ENCODE measurements at places on chromosomes 16 and 17.

- DNase-seq: no peak
Measured at GRCh38 chr16:53266156-53266555, 168.1 kb upstream of the RBL2 start.

- DNase-seq: no peak
Measured at GRCh38 chr16:70294385-70295025, 4.5 kb upstream of the DDX19B start.

DNA sequence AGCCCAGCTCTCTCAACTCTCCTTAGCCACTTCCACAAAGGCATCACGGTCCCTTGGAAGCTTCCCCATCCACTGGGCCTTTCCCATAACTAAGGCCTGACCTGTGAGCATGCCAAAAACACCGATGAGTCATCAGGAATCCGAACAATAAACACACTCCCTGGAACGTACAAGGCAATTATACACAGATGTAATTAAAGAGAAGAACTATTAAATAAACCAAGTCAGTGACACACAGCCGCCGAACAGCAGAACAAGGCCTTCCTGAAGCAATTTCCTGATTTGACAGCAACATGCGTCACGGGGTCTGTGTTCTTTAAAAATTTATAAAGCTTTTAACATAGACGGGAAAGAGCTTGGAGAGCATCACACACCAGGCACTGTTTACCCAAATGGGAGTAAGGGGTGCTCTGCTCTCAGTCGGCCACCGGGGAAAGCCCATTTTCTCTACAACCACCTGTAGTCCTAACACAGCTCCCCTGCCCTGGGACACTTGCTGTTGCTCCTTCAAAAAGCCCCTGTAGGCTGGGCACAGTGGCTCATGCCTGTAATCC is 29.4 kb downstream of the COG7 start:
- peak; percentile 95 for DNase-seq

GRCh38 chr17:38415250-38416194 is 12.7 kb upstream of the ARHGAP23 start:
- peak; percentile 20 for DNase-seq

DNA sequence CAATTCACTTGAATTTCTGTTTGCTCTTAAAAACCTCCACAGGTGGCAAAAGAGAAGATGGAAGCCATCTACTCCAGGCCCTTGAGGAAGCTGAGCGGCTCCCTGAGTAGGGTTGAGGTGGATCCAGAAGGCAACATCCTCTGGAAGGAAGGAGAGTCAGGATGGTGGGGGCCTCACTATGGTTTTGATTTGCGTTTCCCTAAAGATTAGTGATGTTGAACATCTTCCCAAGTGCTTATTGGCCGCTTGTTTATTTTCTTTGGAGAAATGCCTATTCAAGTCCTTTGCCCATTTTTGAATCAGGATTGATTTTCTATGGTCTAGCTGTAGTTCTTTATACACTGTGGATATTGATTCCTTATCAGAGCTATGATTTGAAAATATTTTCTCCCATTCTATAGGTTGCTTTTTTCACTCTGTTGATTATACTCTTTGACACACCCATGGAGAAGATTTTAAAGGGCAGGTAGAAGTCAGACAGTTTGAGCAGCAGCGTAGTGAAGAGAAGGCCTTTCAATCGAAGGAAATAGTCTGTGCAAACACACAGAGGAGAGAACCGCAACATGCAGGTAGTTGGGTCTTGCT is 58.6 kb downstream of the WSB1 start:
- DNase-seq: peak; percentile 42

DNA sequence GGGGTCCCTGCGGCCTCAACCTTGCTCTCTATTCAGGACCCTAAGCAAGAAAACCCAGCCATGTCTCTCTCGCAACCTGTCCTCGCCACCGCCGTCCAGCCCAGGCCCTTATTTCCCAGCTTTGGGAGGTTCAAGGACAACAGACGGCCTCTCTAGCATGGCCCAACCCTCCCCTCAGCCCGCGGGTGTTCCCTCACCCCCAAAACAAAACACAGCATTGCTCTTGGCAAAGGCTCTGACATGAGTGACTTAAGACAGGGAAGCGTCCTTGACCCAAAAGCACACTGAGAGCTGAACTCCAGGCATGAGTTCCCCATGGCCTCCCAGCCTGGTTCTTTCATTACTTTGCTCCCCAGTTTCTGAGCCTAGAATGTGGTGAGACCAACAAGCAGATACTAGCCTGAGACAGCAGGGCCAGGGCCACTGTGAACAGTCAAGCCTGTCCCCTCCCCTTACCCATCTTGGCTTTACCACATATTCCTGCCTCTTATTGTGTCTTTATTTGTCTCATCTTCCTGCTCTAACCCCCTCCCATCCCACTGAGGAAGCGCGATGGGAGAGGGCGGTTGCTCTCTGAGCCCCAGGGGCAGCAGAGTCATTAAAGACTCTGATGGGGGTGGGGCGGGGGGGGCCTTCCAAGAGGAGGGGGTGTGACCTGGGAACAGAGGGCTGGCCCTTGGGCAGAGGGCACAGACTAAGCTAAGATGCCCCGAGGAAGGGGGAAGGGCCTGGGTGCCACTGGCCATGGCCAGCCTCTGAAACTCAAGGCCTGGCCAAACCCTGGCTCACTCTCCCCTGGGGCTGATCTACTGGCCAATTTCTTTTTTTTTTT is 11.8 kb downstream of the SREBF1 start:
- DNase-seq: no peak

DNA sequence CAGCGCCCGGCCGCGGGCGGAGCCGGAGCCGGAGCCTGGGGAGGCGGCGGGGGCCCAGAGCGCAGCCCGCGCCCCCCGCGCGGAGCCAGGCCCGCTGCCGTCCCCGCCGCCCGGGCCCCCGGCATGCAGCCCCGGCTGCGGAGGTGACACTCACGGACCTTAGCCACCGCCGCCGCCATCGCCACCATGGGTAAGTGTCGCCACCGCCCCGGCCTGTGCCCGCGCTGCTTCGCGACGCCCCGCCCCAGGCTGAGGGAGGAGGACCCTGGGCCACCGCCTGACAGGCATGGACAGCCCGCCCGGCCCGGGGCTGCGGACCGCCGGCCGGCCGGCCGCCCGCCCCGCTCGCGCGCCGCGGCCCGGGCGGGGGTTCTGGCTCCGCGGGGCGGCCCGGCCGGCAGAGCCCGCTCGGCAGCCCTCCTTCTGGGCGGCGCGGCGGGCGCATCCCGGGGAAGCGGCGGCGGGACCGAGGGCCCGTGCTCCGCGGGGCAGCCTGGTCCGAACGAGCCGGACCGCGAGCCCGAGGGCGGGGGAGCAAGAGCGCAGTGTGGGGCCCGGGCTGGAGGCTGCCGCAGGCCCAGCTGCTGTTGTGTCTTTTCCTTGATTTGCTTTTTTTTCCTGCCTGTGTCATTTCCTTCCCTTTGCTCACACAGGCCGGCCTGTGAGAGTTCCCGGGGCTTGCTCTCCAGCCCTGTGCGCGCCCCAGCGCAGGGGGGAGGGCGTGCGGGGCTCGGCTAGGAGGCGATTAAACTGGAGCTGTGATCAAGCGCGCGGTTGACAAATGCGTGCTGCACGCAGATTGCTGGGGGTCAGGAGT is 565 bp downstream of the MAP3K3 start:
- peak; percentile 51 for DNase-seq

- peak; percentile 12 for DNase-seq
Measured at GRCh38 chr16:31409433-31409832, 16.3 kb downstream of the ITGAD start.

- DNase-seq: no peak
Measured at GRCh38 chr17:28468781-28469180, 4.7 kb upstream of the SLC13A2 start.

DNA sequence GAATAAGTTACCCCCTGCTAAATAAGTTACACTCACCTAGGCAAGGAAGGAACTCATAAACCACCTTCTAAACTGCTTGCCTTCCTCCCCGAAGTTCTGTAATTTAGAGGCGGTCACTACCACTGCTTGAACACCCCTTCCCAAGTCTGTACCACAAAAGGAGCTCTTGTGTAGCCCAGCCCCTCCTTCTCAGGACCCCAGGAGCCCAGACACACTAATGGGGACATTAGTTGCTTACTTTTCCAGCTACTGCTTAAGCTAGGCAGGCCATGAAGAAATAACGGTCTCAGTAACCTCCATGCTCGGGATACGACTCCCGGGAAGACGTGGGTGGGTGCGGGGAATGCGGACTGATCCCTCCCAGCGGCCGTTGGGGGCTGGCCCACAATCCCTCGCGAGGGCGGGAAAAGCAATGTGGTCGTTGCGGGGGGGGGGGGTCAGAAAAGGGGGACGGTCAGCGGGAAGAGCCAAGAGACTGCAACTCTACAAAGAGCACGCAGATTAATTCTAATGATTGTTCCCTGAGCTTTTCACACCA is at the start of gene TEX14:
TSS of gene TEX14 (minus strand) at position 345 of the 538 bp plus-strand sequence. CDS start 40,044 bp downstream, outside the sequence.
- DNase-seq: no peak

DNA sequence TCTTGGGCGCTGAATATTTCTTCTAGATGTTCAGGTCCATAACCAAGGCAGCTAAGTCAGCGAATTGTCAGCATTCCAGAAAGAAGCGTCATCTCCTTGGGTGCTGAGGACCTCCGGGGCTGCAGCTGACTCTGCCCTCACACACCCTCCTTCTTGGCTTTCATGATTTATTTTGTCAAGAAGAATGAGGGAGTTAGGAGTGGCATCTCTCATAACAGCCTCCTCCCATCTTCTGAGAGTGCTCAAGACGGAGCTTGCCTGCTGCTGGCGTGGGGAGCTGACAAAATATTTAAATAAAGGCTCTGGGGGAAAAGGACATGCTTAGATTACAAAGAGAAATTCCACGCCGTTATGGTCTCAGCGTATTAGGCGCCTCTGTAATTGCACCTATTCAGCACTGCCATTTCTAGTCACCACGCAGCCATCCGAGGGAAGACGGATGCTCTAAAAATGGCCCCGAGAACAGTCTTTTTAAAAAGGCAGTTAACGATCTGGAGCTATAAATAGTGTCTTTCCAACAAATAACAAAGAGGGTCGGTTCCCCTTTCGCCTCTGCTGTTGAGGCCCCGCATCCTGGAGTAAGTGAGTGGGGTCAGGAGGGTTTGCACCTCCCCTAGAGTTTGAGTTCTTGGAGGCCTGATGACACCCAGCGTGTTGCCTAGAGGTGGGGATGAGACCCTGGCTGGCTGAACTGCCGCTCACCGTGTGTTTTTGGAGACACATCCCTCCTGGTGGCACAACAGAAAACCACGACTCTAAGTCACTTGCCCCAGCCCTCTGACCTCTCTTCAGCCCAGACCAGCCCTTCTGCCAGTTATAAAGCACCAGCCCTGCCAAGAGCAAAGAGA is 187.0 kb downstream of the CCDC182 start:
- DNase-seq: peak; percentile 82

GRCh38 chr17:64261417-64262145 is 1.5 kb downstream of the TEX2 start:
- DNase-seq: no peak

- no peak for DNase-seq
Measured at GRCh38 chr17:39777534-39778365, 40.0 kb downstream of the GRB7 start.

- no peak for DNase-seq
Measured at GRCh38 chr17:61568219-61569072, 22.6 kb downstream of the NACA2 start.

GRCh38 chr17:32553168-32553567 is 66.4 kb downstream of the CDK5R1 start:
- no peak for DNase-seq

GRCh38 chr16:11674001-11674817 is 6.0 kb downstream of the SNN start:
- no peak for DNase-seq

GRCh38 chr16:88505405-88506082 is 52.5 kb downstream of the ZFPM1 start:
- DNase-seq: no peak

GRCh38 chr17:48929812-48930165 is 14.9 kb downstream of the SNF8 start:
- DNase-seq: no peak

- no peak for DNase-seq
Measured at GRCh38 chr16:4572715-4573114, 16.6 kb downstream of the C16orf96 start.

DNA sequence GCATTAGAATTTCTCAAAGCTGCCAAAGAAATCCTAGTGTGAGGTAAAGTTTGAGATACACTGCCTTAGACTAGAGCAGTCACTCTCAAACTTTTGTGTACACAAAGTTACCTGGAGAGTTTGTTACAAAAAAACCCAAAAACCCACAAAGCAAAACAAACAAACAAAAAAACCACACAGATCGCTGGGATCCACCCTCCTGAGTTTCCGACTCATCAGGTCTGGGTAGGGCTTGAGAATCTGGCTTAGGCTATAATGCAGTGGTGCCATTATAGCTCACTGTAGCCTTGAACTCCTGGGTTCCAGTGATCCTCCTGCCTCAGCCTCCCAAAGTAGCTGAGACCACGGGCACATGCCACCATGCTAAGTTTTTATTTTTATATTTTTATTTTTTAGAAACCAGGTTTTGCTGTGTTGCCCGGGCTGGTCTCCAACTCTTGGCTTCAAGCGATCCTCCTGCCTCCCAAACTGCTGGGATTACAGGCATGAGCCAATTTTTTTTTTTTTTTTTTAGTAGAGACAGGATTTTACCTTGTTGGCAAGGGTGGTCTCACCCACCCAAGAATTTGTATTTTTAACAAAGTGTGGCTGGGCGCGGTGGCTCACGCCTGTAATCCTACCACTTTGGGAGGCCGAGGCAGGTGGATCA is 22.3 kb upstream of the SMG1 start:
- DNase-seq: no peak

DNA sequence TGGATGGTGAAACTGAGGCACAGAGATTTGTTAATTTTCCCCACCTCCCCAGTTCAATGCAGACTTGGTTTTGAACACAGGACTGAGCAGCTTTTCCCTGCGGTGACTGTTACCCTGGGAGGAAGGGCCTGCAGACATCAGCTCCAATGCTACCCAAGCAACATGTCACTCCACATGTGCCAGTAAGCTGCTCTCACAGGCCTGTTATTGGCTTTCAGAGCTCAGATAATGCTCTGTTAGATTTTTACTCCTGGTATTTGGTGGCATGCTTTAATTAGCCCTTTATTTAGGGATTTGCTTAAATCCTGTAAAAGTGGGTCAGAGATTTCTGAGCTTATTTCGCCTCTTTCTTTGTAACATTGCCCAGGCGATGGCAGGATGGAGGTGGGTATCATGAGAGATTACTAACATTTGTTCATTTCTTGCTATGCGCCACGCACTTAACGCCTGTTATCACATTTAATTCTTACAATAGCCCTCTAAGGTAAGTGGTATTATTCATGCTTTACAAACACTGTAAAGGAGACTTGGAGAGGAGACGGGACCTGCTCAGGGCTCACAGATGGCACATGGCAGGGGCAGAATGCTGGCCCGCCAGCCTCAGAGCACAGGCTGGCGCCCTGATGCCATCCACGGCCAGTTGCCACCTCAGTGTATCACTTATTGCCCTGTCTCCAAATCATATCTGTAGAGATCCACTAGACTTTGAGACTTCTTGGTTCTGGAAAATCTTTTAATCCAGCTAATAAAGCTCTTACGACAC is 84.0 kb upstream of the CACNG5 start:
- DNase-seq: no peak
